ENCODE measurements at places on chromosomes 7 and 10.

GRCh38 chr10:13707156-13707881, 120.6 kb downstream of the PRPF18 start:
- DNase-seq = no peak

DNA sequence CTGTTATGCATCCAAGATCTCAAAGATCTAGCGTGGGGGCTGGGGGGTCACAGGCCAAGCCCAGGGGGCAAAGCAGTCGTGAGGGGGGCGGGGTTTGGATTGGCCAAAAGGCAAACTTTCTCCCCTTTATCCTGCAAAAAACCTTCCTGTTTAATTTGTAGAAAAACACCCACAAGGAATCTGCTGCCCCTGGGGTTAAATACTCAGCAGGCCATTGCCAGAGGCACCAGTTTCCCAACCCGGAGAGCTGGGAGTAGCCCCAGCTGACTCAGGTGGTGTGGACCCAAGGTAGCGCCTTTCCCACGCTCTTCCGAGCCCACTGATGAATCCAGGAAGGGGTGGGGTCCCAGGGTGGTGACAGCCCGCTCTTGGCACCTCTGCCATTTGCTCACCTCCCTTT, 21.4 kb downstream of the KCP start:
- DNase-seq = no peak

GRCh38 chr7:6139189-6139996, 108.2 kb downstream of the ANKRD61 start:
- DNase-seq = no peak

GRCh38 chr7:73981933-73982332, 46.0 kb upstream of the ELN start:
- no peak for DNase-seq

DNA sequence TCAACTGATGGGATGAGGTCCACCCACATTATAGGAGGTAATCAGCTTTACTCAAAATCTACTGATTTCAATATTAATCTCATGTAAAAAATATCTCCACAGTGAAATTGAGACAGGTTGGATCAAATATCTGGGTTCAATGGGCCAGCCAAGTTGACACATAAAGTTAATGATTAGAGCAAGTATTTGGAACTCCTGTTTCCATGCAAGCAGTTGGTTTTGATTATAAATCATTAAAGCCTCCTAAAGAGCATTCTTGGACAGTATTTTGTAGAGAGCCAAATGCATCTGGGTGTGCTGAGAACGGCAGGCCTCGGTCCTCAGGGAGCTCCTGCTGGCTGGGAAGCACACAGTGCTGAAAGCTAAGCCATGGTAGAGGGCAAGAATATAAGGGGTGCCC, 126.9 kb upstream of the BTBD16 start:
- no peak for DNase-seq

DNA sequence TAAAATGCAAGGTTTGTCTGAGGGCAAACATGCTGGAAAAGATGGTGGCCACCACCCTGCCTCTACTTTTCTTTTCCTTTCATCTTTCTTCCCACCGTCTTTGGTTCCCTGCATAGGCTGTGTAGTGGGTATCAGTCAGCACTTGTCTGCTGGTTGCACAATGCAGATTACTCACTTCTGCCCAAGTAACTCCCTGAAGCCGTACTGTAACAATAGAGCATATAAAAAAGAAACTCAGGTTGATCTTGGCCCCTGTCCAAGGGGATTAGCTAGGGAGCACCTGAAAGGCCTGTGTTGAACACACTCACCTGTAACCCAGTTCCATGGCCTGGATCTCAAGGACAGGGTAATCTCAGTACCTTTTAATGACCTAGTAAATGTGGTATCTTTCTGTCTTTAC, 533.0 kb upstream of the GALNT17 start:
- no peak for DNase-seq

DNA sequence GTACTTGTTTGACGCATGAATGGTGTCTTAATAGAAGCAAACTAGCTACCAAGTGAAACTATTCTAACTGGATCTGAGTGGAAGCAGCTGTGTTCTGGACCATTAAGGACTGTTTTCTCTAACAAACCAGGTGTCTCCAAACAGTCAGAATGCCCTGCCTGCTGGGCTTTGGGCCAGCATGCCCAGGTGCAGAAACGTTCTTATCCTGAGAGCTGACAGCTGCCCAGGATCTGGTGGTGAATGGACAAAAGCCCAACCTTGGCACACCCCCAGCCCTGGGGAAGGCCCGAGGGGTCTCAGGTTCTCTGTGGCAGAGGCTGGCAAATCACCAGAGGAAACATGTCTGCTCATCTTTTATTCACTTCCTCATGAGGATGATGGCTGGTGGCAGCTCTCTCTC, 48.2 kb upstream of the LAMB4 start:
- DNase-seq = no peak

GRCh38 chr10:113680190-113681111, 739 bp downstream of the CASP7 start:
- no peak for DNase-seq

- DNase-seq = no peak
Observed at GRCh38 chr10:110147961-110148360, 59.4 kb upstream of the MXI1 start.

- DNase-seq = no peak
Observed at GRCh38 chr10:68813559-68813958, 13.8 kb upstream of the STOX1 start.

DNA sequence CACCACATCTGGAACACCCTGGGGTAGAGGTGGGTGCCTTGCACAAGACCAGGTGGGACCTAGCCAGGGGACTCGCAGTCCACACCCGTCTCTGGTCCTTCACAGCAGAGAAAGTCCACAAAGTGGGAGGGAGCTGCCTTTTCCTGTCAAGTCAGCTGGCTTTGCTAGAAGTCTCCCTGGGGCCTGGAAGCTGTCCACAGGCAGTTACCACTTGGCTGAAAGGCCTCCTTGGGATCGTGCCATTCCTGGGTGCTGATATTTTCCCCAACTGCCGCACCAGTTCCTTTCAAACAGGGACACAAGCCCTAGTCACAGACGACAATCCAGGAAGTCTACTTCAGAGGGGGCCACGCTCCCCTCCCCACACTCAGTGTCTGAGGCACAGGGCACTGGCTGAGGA, 75.4 kb downstream of the AFAP1L2 start:
- no peak for DNase-seq

DNA sequence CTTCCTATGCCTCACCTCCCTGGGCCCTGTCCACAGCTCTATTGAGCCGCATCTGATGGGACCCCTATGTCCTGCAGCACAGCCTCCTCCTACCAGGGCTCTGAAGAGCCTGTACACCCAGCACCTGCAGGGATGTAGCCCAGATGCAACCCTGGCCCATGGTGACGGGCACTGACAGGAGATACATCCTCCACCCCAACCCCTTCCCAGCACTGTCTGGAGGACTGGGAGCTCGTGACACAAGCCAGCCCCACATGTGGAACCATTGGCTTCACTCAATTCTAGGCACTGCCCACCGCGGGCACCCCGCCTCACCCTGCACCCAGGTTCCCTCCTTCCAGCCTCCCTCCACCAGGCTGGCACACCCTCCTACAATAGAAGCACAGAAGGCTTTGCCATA, 2.6 kb upstream of the GRB10 start:
- DNase-seq = no peak

DNA sequence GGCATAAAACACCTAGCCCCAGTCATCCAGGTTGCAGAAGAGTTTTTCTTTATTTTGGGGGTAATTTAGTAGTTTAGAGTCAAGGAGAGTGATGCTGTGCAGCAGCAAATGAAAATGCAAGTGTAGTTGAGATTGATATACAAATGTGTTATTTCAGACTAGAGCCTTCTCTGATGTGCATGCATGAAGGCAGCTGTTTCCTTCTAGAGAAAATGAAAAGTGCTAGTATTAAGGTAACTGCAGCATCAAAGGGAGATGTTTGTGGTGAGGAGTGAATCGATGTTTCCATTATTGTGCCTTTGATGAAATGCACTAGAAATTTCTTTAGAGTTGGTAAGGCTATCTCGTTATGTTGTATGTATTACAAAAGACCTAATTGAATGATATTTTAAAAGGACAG, 339.3 kb downstream of the SORCS3 start:
- DNase-seq = no peak
